ENCODE measurements at places on chromosomes 6 and 20. TPM values are rescaled to one million over a fixed set of nuclear protein-coding genes. Genes with fewer than 3 reads are reported as not detected.

The RPS21 gene
- 759 TPM for total RNA-seq

The PHACTR2 gene
- total RNA-seq, result 27.7 TPM

The PRSS16 gene
- 0.11 TPM for total RNA-seq

The GJA10 gene
- not detected for total RNA-seq

The PRSS35 gene
- total RNA-seq, result 3.2 TPM

The FKBP1C gene
- total RNA-seq, result 0.12 TPM

Data from uterine smooth muscle cell (primary cell).